Activated CD4-positive, alpha-beta memory T cell treated with anti-CD3 and anti-CD28 coated beads for 36 hours (primary cell): ENCODE measurements at places on chromosomes 5 and 9. TPM values are rescaled to one million over a fixed set of nuclear protein-coding genes. Genes with fewer than 3 reads are reported as not detected.

GRCh38 chr5:178398901-178399700, 166.5 kb upstream of the PHYKPL start:
- DNase-seq: no peak

DNA sequence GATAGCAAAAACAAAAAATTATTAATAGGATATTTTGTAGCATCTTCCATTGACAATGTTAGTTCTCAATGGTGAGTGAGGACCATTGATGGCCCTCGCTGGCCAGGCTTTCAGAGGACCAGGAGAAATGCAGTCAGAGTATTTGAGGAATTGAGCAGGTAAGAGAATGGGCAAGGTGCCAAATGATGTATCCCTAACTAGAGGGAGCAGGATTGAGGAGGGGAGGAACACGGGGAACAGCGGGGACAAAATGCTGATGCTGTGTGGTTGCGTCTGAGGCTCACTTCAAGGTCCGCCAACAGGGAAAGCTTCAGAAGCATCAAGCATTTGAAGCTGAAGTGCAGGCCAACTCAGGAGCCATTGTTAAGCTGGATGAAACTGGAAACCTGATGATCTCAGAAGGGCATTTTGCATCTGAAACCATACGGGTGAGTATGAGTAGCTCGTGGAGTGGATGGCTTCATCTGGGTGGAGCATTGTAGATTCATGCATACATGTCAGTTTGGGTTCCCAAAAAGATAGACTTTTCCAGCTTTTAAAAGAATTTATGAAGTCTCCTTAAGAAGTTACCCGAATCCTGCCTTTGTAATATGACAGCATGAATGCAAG, 16.2 kb downstream of the SPTAN1 start:
- no peak for DNase-seq

Gene CER1
- total RNA-seq: not detected

Gene OR1Q1
- total RNA-seq: not detected

DNA sequence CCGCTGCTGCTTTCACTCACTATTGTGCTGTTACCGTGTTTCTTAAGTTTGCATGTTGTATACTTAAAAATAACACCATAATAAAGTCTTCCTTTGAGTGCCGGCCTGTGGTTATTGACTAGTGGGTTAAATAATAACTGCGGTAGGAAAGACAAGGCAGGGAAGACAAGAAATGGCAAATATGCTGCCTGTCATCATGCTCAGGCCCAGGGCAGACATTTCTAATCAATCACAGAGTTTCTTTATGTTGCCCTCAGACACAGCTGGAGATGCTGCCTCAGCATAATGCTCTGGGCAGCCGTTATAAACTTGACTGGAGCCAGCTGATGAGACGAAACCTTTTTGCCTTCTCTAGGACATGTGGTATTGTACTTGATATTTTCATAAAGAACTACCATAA, 215.0 kb downstream of the GAPVD1 start:
- DNase-seq: no peak

DNA sequence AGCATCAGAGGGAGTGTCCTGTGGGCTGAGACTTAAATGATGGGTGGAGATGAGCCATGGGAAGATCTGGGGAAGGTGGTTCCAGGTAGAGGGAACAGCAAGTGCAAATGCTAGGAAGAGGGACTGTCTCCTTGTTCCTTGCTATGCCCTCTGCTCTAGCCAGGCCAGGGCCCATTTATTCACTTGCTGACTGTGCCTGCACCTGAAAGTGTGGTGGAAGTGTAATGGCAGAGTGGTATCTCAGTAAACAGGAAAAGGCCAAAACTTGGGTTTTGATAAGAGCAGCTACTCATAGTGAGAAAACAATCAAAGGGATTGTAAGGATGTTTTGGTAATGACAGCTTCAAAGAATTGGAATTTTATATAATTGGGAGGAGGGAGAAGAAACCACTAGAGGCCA, 32.4 kb downstream of the TLE4 start:
- DNase-seq: no peak

Gene C5orf34
- total RNA-seq: 11.8 TPM

Gene ZFP62
- 17.9 TPM for total RNA-seq

Gene FBXW2
- 72.5 TPM for total RNA-seq
